Activated CD8-positive, alpha-beta memory T cell treated with anti-CD3 and anti-CD28 coated beads for 48 hours (primary cell): ENCODE measurements at places on chromosomes 2 and 18.
A peak's percentile ranks its signal among the peaks of the same experiment; 100 is the strongest.

DNA sequence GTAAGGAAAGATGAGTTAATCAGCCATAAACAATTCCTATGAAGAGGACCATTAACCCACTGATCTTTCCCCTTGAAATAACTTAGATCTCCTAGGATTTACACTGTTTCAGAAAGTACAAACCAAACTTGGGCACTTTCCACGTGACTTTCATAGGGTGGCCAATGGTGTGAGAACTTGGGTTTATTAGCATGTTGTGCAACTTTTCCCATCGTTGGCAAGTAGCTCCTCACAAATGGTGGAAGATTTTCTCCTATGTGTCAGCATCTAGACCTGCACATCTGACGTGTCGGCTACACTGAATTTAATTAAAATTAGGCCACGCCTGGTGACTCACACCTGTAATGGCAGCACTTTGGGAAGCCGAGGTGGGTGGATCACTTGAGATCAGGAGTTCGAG, 116.3 kb downstream of the GALNT1 start:
- no peak for DNase-seq

DNA sequence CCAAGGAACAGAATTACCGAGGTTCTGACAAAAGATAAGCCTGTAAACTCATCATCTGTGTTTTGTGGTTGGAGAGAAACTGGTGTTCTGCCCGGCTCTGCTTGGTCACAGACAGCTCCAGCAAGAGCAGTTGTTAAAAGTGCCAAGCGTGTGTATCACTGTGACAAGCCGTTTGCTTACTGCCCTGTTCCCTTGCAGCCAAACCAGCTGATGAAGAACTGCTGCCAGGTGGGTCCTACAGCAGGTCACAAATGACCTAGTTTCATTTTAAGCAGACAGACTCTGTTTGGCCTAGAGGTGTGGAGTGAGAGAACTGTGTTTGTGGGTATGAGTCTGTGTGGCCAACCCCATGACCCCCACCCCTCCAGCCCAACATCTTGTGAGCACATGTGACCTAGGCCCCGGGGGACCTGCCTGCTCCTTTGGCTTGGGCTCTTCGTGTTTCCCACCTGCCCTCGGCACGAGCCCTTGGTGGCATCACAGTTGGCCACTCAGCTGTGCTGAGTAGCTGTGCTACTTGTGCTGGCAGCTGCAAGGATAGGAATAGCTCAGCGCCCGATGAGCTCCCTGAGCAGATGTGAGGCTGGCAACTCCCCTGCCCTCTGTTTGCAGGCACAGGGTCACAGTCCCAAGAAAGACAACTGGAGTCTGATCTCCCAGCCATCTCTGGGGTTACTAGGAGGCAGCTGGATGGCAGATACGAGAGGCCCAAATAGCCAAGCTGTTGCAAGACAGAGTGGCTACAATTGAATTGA, 9.7 kb downstream of the OXER1 start:
- no peak for DNase-seq

- DNase-seq, result no peak
These were observed 34.5 kb downstream of the NYAP2 start for GRCh38 chr2:225434014-225434413.

DNA sequence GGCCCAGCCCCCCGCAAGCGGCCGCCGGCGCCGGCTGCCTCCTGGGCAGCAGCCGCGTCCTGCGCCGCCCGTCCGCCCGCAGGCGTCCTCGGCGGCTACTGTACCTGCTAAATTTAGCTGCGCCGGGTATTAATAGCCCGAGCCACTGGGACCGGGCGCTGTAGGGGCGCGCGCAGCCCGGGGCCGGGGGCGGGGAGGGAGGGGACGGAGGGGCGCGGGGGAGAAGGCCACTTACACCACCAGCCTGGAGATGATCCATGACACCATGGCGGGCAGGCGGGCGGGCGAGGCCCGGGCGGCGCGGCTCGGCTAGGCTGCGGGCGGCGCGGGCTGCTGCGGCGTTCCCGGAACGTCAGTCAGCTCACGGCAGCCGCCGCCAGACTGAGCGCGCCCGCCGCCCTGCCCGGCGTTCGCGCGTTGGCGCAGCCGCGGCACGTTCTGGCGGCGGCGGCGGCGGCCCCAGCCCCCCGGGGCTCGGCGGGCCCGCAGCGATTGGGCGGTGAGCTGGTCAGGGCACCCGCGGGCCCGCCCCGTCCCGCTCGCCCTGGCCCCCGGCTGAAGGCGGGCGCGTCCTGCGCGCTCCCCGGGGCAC, at the start of gene REEP1:
TSS of gene REEP1 (minus strand) at position 383 of the 592 bp plus-strand sequence. CDS start at position 267, 116 bp downstream.
- no peak for DNase-seq

GRCh38 chr2:73823916-73824523, 4.7 kb upstream of the STAMBP start:
- DNase-seq, result no peak

- DNase-seq, result no peak
These were observed 206.5 kb downstream of the SOX11 start for GRCh38 chr2:5898667-5899066.

DNA sequence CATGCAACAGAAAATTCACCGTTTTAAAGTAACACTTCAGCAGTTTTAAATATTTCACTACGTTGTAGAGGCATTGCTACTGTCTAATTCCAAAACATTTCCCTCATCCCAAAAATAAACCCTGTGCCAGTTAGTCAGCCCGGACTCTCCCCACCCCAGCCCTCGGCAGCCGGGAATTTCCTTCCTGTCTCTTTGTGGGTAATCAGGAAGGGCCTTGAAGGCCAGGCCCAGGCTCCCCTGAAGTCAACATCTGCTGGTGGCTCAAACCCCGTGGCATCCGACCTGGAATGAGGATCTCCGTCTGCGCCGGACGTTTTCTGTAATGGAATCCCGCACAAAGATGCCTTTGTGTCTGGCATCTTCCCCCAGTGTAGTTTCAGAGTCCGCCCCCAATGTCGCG, 219.6 kb downstream of the SNTG2 start:
- no peak for DNase-seq

- DNase-seq, result no peak
These were observed 67.7 kb upstream of the ARHGAP28 start for GRCh38 chr18:6661692-6662415.

DNA sequence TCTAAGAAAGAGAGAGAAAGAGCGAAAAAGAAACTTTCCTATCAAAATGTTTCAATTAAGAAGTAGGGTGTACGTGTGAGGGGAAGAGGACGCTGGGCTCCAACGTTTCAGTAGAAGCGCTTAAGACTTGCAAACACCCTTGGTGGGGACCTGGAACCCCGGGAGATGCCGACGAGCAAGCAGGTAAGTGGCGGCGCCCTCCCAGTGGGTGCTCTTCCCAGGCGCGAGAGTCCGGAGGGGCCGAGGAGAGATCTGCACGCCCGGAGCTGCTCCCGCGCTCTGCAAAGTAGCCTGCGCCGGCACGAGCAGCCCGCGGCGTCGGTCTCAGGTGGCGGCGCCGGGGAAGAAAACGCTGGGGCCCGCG, 678 bp upstream of the OTX1 start:
- peak; percentile 11 for DNase-seq

- DNase-seq, result no peak
These were observed 167.4 kb downstream of the MEIS1 start for GRCh38 chr2:66602341-66602740.

DNA sequence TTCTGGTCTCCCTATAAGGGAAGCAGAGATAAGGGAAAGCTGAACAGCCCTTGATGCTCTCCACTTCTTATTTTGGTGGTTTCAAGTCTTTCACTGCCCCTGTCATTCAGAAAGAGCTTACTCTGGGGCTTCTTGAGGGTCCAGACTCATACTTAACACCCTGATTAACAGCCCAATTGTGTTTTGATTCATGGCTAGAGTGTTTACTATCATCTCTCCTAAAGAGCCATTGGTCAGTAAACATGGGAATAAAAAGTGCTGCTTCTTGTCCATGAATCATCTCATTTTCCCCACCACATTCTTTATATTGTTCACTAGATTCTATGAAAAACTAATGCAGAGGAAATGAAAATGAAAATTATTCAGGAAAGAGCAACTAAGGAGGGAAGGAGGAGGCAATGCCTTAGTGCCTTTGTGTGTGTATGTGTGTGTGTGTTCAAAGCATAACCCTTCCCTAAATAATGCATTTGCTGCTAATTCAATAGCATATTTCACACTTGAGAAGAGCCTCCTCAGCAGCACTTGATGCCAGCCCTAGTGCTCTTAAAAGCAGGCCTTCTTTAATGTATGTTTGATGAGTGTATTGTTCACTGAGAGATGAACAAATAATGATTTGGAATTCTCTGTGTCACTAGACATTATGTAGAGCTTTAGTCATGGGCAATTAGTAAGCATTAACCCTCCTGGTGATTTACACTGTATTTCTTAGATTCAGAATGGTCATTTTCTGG, 63.5 kb downstream of the DCC start:
- no peak for DNase-seq

DNA sequence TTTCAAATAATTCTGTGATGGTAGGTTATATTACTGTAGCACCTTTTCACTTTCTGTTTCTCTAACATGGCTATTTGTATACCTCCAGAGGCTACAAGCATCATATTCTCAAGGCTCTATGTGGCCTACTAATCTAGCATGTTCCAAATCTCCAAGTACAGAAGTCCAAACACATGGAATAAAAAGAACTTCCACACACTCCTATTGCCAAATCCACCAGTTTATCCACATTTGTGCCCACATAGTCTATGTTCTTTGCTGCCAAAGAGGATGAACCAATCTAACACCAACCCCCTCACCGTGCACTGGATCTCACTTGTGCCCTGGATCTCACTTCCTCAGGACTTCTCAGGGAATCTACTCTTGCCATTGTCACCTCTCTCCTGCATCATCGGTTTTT, 247.3 kb upstream of the RBBP8 start:
- DNase-seq, result no peak

DNA sequence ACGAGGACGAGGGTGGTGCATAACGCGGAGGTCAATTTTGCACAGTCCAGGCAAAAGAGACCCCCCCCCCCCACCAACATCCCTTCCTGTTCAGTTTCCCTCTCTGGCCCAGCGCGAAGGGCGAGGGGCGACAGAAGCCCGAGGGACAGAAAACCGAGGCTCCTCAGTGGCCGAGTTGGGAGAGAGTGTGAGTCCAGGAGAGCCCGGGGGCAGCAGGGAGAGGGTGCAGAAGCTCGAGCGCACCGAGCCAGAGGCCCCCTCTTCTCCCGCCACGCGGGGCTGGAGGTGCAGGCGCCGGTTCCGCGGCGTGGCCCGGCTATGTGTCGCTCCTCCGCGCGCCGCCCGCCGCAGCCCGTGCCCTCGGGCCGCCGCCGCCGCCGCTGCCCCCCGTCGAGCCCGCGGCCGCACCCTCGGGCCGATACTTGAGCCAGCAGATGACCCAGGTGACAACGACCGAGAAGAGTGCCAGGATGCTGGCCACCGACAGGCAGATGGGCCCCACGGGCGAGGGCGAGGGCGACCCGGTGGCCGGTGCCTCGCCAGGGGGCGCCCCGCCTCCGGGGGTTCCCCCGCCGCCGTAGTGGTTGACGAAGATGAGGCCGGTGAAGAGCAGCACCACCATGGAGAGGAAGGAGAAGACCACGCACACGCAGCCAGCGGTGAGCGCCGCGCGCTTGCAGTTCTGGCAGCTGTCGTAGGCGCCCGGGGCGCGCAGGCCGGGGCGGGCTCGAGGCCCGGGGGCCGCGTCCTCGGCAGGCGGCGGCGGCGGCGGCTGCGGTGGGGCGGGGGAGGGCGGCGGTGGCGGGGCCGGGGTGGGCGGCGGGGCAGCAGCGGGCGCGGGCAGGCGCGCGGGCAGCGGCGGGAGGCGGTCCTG, 20.2 kb upstream of the PAX3 start:
- no peak for DNase-seq

DNA sequence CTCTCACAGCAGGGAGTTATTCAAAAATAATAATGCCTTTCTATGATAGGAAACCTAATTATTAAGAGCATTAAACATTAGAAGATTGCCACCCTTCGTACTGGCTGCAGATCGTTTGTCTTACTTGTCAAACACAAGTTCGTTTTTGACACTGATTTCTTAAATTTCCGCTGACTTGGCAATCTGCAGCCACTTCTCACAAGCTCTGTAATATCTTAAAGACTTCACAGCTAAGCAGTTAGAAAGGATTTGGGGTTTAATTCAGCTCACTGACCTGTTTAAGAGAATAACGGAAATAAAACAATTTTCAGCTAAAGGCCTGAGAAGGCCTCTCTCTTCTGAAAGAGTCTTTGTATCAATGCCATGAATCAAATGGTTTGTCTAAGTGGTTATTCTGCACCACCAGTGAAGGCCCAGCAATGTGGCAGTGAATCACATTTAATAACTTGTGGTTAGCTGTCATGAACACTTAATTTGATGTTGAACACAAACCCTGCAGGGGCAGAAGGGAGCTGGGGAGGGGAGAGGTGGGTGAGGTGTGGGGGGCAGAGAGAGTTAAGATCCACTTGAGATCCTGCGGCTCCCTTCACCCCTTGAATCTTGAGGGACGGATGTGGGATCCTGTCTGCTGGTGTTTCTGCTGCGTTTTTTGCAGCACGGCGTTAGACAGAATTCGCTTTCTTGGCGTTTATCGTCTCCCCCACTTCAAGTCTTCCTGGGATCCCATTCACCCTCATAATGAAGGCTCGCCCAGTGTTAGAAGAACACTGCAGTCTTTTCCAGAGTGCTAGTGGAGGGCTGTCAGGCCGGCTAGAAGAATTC, 145.4 kb upstream of the SATB2 start:
- no peak for DNase-seq

DNA sequence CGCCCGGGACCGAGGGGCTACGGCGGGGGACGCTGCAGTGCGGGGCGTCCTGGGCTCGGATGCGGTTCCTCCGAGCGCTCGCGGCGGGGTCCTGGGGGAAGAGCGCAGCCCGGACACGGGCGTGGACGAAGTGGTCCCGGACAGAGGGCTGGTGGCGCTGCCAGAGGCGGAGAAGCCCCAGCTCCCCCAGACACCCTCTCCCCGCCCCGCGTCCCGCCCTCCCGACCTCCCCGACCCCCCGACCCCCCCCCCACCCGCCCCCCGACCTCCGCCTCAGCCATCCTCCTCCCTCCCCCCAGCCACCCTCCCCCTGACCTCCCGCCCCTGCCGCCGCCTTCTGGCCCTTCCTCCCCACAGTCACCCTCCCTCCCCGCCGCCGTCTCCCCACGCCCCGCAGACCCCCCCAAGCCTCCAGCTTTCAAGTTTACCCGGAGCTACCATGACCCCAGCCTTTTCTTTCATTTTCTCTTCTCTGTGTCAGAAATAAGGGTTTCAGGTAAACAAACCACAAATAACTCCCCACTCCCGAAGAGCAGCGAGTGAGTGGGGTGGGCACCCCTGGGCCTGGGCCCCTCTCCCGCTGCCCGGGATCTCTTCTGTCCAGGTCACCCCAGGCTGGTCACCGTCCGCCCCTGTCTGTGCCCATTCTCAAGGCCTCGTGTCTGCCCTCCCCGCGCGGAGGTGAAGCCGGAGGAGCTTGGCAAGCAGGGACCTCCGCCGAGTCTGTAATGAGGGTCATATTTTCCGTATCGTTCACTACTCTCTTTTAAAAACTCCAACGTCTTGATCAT, 5.1 kb downstream of the NFATC1 start:
- DNase-seq, result no peak

GRCh38 chr2:61439241-61440002, 31.5 kb downstream of the USP34 start:
- no peak for DNase-seq

GRCh38 chr2:154449951-154450658, 248.4 kb upstream of the KCNJ3 start:
- no peak for DNase-seq

GRCh38 chr2:232210306-232210705, 168.2 kb upstream of the ALPP start:
- DNase-seq, result no peak
